ENCODE measurements at places on chromosomes 1 and 21.
A peak's percentile ranks its signal among the peaks of the same experiment; 100 is the strongest.

DNA sequence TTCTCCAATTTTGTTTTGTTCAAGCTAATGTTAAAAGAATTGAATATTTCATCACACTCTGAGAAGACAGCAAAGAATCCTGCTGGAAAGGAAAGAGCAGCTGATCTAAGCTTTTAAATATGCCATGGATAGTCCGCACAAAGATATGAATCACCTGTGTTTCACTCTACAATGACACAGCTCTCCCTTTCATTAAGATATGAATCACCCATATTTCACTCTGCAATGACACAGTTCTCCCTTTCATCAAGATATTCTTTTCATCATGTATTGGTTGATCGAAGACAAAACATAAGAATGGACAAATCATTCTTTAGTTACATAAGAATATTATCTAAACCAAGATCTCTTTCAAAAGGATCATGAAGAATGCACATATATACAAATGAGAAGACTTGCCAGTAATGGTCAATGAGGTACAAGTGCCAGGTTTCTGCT is 367.3 kb downstream of the SMYD3 start:
- DNase-seq, result peak; percentile 63
- H3K27ac ChIP-seq, result peak overlapping the region; percentile 45
- H3K4me1 ChIP-seq, result peaks cover 6% of the 10 kb centered on the region
- no peaks in the 10 kb centered on the region for H3K27me3 ChIP-seq
- no peak overlapping the region for H3K4me3 ChIP-seq

DNA sequence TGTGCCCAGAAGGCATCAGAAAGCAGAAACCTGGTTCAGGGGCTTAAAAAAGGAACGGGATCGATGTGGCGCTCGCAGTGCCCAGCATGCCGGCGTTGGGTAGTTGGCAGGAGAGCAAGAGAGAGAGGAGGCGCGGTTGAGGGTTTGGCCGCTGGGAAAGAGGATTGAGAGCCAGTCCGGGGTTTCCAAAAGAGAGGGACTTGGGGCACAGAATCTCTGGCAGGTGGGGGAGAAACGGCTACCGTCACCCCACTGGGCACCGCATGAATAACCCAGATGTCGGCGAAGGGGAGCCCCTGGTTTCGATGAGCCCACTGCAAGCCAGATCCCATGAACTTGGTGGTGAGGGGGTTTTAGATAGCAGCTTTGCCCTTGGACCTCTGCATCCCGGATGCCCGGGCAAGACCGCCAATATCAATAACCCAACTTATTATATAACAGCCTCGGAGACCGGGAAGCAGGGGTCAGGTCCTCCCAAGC is 60.4 kb upstream of the ACOT11 start:
- no peak for DNase-seq
- H3K27ac ChIP-seq, result peak overlapping the region; percentile 19
- peaks cover 13% of the 10 kb centered on the region for H3K4me1 ChIP-seq
- H3K27me3 ChIP-seq, result peaks cover 4% of the 10 kb centered on the region
- no peak overlapping the region for H3K4me3 ChIP-seq

DNA sequence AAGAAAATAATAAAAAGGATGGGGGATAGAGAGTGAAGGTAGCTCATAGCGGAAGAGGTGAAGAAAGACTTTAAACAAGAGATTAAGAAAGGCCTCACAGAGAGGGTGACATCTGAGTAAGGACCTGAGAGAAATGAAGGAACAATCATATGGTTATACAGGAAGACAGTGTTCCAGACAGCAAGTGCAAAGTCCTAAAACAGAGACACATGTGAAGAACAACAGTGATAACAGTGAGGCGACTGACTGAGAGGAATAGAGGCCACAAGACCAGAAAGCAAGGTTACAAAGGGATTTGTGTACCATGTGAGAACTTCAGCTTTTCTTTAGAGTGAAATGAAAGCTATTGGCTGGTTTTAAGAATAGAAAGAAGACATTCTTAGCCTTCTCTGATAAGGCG is 141.6 kb upstream of the PALMD start:
- H3K4me1 ChIP-seq, result no peaks in the 10 kb centered on the region
- H3K4me3 ChIP-seq, result no peak overlapping the region
- H3K36me3 ChIP-seq, result no peaks in the 10 kb centered on the region
- H3K27ac ChIP-seq, result no peak overlapping the region
- H3K27me3 ChIP-seq, result no peaks in the 10 kb centered on the region

- H3K36me3 ChIP-seq, result peaks cover 52% of the 10 kb centered on the region
- H3K4me1 ChIP-seq, result peaks cover 63% of the 10 kb centered on the region
- peak; percentile 24 for DNase-seq
- H3K4me3 ChIP-seq, result peak overlapping the region; percentile 82
- H3K27ac ChIP-seq, result no peak overlapping the region
- H3K27me3 ChIP-seq, result no peaks in the 10 kb centered on the region
Measured at GRCh38 chr1:1306661-1307260, 969 bp downstream of the ACAP3 start.

DNA sequence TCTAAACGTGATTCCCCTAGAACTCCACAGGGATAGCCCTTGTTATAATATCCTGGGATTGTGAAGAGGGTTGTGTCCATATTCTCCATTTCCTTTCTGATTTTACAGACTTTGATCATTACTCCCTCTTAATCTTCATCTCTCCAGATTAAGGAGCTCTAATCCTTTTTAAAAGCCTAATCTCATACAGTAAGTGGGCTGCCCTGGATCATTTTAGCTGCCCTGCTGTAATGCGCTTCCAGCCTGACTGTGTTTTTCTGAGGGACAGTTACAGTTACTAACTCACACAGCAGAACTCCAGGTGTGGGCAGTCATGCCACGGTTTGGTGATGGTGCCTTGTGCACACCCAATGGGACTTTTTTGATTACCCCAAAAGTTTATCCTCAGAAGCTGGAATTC is 33.5 kb downstream of the PROX1 start:
- H3K27ac ChIP-seq, result no peak overlapping the region
- H3K4me1 ChIP-seq, result no peaks in the 10 kb centered on the region
- H3K27me3 ChIP-seq, result no peaks in the 10 kb centered on the region
- H3K36me3 ChIP-seq, result no peaks in the 10 kb centered on the region

GRCh38 chr1:85133565-85134159 is 67.2 kb downstream of the SYDE2 start:
- H3K27ac ChIP-seq, result no peak overlapping the region
- no peaks in the 10 kb centered on the region for H3K36me3 ChIP-seq
- H3K4me3 ChIP-seq, result no peak overlapping the region
- peak; percentile 7 for DNase-seq
- H3K4me1 ChIP-seq, result peaks cover 10% of the 10 kb centered on the region

- no peak overlapping the region for H3K4me3 ChIP-seq
- DNase-seq, result no peak
- H3K27me3 ChIP-seq, result peaks cover 30% of the 10 kb centered on the region
- no peak overlapping the region for H3K27ac ChIP-seq
- H3K4me1 ChIP-seq, result peaks cover 3% of the 10 kb centered on the region
Measured at GRCh38 chr1:231201979-231202633, 38.9 kb upstream of the GNPAT start.

GRCh38 chr1:218274511-218274910 is 10.6 kb upstream of the RRP15 start:
- no peak overlapping the region for H3K4me3 ChIP-seq
- no peaks in the 10 kb centered on the region for H3K36me3 ChIP-seq
- H3K4me1 ChIP-seq, result no peaks in the 10 kb centered on the region
- DNase-seq, result no peak

- no peak overlapping the region for H3K4me3 ChIP-seq
- H3K27ac ChIP-seq, result no peak overlapping the region
- H3K27me3 ChIP-seq, result no peaks in the 10 kb centered on the region
- peaks cover 1% of the 10 kb centered on the region for H3K4me1 ChIP-seq
- peaks cover 19% of the 10 kb centered on the region for H3K36me3 ChIP-seq
- no peak for DNase-seq
Measured at GRCh38 chr1:113940365-113941244, 11.5 kb downstream of the HIPK1 start.

- DNase-seq, result no peak
- no peaks in the 10 kb centered on the region for H3K36me3 ChIP-seq
- peaks cover 29% of the 10 kb centered on the region for H3K27me3 ChIP-seq
Measured at GRCh38 chr1:230781131-230781530, 33.9 kb downstream of the CAPN9 start.

GRCh38 chr1:96187020-96187419 is 534.6 kb upstream of the PTBP2 start:
- no peaks in the 10 kb centered on the region for H3K36me3 ChIP-seq
- no peak for DNase-seq
- no peak overlapping the region for H3K27ac ChIP-seq
- no peaks in the 10 kb centered on the region for H3K4me1 ChIP-seq
- no peaks in the 10 kb centered on the region for H3K27me3 ChIP-seq

GRCh38 chr1:109927911-109928321 is 17.3 kb downstream of the CSF1 start:
- peak overlapping the region; percentile 47 for H3K27ac ChIP-seq
- peaks cover 70% of the 10 kb centered on the region for H3K36me3 ChIP-seq
- H3K27me3 ChIP-seq, result no peaks in the 10 kb centered on the region
- no peak overlapping the region for H3K4me3 ChIP-seq
- peak; percentile 81 for DNase-seq

GRCh38 chr1:232378266-232379062 is 251.5 kb downstream of the SIPA1L2 start:
- H3K27me3 ChIP-seq, result peaks cover 16% of the 10 kb centered on the region
- no peak for DNase-seq
- no peaks in the 10 kb centered on the region for H3K36me3 ChIP-seq
- H3K27ac ChIP-seq, result no peak overlapping the region

GRCh38 chr21:46091631-46092025 is 6.3 kb upstream of the COL6A2 start:
- H3K27me3 ChIP-seq, result no peaks in the 10 kb centered on the region
- DNase-seq, result no peak
- H3K36me3 ChIP-seq, result no peaks in the 10 kb centered on the region
- no peak overlapping the region for H3K27ac ChIP-seq
- H3K4me1 ChIP-seq, result peaks cover 5% of the 10 kb centered on the region

- no peak overlapping the region for H3K4me3 ChIP-seq
- DNase-seq, result no peak
- H3K27me3 ChIP-seq, result no peaks in the 10 kb centered on the region
- H3K36me3 ChIP-seq, result no peaks in the 10 kb centered on the region
- H3K4me1 ChIP-seq, result no peaks in the 10 kb centered on the region
- H3K27ac ChIP-seq, result no peak overlapping the region
Measured at GRCh38 chr1:242824435-242824834, 299.9 kb upstream of the PLD5 start.
